ENCODE measurements at places on chromosomes 11 and 22.

DNA sequence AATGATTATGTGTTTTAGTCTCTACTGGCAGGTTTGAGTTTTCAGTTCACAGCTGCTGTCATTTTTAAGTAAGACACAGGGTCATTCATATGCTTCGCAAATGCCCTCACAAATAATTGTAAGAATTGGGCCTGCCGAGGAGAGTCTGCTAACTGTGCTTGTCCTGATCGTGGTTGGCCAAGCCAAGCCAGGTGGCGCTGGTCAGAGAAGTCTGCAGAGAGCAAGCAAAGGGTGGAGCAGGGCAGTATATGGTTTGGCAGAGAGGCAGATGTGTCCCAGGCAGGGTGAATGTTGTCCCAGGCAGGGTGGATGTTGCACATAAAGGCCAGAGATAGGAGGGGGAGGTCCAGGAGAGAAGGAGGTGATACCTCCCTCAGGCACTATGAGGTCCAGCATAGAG, 52.7 kb downstream of the SCN3B start:
- no peak for DNase-seq

GRCh38 chr22:30868663-30869385, 99.8 kb downstream of the MORC2 start:
- peak; percentile 54 for DNase-seq

GRCh38 chr11:86234831-86235461, 9.6 kb upstream of the EED start:
- no peak for DNase-seq

DNA sequence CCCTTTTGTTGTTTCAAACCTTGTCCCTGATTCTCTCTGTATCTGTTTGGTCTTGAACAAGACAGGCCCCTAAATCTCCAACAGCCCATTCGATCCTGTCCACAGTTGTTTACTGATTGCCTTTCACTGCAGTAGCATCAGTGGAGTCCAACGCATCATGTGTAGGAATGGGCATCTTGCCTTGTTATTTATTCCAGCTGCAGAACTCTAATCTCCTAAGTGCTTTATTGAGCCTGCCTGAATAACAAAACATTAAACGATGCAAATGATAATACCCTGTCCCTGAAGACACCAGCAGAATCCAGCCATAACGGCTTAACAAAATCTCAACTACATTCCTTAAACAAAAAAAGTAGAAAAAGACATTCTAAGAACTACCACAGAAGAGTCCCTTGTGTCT, 50.1 kb downstream of the SLC35F2 start:
- no peak for DNase-seq

GRCh38 chr22:24161485-24161884, 19.8 kb upstream of the SUSD2 start:
- DNase-seq, result no peak

DNA sequence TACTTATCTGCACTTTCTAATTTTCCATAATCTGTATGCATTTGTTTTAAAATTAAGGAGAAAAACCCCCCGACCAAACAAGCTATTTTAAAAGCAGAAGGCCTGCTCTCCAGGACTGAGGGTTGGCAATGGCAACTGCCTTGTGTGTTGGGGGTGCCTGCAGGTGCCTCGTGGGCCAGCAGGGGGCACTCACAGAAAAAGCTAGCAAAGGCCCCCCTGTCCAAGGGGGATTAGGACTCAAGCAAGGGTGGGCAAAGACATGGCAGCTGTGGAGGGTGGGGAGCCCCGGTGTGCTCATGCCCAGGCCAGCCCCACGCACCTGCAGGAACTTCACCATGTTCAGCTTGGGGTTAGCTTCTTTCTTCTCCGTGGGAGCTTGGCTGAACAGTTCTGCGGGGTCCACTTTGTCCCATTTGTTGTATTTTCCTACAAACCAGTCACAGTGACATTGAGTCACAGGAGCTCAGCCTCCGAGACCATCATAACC, 10.3 kb downstream of the TOP3B start:
- no peak for DNase-seq

DNA sequence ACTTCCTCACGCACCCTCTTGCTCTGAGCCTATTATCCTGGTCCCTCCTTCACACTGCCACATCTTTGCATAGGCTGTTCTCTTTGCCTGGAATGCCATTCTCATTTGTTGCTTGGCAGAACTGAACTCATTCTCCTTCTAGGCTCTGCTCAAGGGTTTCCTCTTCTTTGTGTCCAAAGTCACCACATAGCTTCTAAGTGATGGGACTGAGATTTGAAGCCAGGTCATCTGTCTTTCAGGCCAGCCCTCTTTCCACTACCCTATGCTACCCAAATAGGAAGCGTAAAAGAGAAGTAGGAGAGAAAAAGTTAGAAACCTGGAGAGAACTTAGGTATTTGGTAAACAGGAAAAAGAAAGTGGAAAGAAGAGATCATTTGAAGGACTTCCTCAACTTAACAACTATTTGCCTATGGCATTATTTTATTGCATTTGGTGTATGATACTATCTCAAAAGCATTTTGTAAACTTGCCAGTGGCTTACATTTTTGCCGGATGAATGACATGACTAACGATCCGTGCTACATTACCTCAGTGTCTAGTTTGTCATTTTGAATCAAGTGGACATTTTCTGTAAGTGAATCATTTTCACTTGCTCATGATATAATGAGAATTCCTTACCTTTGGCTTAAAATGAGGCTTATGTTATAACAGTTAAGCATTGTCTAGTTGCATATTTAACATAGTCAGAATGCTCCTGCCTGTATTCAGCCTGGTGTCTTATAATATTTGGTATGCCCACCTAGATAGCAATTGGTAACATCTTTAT, 18.5 kb downstream of the NF2 start:
- DNase-seq, result no peak

DNA sequence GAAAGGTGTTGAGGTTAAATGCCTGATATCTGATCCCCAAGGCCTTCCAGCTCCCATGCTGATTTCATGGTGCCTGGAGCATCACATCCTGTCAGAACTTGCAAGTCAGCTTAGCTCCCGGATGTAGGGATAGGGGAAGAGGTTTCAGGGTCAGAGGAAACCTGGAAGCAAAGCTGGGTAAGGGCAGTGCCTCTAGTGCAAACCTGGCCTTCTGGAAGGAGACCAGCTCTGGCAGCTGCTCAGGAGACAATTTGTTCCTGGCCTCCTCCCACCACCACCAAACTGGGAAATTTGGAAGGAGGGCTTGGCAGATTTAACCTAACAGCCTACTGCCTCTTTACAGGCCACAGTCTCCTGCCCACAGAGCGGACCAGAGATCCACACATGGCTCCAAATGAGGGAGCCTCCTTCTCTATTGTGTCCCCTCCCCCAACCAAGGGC, 9.2 kb upstream of the TSKU start:
- DNase-seq, result no peak

- DNase-seq, result no peak
Observed at GRCh38 chr11:112166562-112166961, 610 bp upstream of the TEX12 start.

- no peak for DNase-seq
Observed at GRCh38 chr11:910044-910588, 494 bp downstream of the CHID1 start.

DNA sequence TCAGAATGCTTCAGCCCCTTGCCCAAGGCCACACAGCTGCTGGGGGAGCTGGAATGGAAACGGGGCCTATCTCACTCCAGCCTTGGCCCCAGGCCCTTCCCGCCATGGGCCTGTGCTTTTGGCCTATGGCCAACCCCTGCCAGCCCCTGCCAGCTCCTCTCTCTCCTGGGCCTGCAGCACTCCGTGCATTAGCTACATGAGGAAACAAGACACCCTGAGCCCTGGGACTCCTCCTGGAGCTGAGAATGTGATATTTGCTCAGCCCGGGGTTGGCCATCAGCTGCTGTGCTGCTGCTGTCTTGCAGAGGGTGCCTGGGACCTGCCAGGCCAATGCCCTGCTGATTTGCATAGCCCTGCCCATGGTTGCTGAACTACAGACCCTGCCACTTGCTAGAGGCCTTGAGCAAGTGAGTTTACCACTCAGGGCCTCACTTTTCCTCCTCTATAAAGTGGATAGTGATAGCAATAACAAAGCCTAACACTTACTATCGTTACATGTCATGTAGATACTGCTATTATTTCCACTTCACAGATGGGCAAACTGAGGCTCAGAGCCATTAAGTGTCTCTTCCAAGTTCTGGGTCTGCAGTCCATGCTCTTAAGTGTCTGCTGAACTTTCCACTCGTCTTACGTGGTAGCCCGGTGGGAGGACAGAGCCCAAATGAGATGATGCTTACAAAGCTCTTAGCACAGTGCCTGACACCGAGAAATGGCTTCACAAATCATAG, 99.6 kb downstream of the KIAA1671 start:
- peak; percentile 84 for DNase-seq

GRCh38 chr11:132200353-132200936, 830.0 kb downstream of the NTM start:
- DNase-seq, result peak; percentile 14

GRCh38 chr22:37174964-37175363, 13.1 kb downstream of the C1QTNF6 start:
- DNase-seq, result no peak

- no peak for DNase-seq
Observed at GRCh38 chr11:1404461-1405185, 14.9 kb downstream of the BRSK2 start.

DNA sequence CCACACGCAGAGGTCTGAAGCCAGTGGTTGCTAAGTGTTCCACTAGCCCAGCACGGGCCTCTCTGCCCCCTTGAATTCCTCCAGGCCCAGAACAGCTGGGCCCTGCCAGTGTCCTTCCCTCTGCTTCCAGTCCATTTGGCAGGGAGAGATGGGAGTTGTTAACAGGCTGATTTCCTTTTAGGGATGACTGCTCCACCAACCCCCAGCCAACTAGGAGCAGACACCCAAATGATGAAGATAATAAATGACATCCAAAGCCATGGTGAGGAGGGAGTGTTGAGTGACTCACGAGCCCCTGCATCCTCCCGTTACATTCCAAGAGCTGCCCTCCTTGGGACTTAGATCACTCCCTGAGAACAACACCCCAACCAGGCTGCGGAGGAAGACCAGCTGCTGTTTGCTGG, 20.6 kb downstream of the PARVA start:
- DNase-seq, result no peak

DNA sequence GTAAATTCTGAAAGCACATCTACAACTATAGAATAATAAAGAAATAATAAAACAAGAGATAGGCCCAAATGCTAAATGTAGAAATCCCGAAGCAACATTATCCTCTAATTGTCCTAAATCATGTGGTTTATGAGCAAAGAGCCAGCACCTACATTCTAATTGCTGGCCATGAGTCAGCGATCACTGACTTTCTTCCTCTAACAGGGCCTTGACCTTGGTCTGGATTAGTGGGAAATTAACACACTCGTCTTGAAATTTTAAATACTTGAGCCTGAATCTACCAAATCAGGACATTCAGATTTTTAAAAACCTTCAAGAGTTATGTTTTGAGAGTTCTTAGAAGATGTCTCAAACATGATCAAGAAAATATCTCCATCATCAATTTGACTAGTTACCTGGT, 727.6 kb downstream of the METTL15 start:
- DNase-seq, result no peak

GRCh38 chr11:21007297-21007696, 337.9 kb downstream of the NELL1 start:
- DNase-seq, result no peak

Data from NCI-H1092 treated with DMSO at 0.1 percent for 48 hours (cell line).